HS-27A (cell line): ENCODE measurements at places on chromosomes 5 and 9.

GRCh38 chr5:61651195-61651594 is 319.1 kb downstream of the ZSWIM6 start:
- DNase-seq: no peak

DNA sequence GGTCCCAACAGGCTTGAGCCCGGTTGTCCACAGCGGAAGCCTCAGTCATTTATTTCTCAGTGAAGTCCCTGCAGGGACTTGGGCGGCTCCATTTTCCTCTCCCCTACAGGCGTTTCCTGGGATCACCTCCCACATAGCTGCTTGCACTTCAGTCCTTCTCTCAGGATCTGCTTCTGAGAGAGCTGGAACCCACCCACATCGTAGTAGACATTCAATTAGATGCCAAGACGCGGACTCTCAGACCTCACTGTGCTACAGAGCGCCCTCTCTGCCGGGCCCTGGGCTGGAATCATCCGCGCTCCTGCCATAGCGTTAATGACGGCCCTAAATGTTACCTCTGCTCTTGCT is 54.0 kb upstream of the ROR2 start:
- no peak for DNase-seq

DNA sequence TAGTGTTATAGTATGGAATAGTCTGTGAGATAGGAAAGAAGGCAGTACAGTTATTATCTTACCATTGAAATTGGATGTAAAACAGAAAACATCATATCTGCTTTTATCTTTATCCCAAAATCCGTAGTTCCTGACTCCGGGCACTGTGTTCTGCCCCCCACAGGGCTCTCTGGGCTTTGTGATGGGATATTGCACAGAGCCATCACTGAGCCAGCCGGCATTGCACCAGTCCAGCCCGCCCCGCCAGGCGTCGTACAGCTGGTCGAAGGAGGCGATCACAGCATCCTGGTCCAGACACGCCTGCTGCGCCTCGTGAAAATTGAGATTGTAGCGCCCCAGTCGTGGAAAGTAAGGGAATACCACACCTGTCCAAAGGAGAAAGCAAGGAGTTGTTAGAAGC is 76.4 kb downstream of the HAPLN1 start:
- DNase-seq: no peak

DNA sequence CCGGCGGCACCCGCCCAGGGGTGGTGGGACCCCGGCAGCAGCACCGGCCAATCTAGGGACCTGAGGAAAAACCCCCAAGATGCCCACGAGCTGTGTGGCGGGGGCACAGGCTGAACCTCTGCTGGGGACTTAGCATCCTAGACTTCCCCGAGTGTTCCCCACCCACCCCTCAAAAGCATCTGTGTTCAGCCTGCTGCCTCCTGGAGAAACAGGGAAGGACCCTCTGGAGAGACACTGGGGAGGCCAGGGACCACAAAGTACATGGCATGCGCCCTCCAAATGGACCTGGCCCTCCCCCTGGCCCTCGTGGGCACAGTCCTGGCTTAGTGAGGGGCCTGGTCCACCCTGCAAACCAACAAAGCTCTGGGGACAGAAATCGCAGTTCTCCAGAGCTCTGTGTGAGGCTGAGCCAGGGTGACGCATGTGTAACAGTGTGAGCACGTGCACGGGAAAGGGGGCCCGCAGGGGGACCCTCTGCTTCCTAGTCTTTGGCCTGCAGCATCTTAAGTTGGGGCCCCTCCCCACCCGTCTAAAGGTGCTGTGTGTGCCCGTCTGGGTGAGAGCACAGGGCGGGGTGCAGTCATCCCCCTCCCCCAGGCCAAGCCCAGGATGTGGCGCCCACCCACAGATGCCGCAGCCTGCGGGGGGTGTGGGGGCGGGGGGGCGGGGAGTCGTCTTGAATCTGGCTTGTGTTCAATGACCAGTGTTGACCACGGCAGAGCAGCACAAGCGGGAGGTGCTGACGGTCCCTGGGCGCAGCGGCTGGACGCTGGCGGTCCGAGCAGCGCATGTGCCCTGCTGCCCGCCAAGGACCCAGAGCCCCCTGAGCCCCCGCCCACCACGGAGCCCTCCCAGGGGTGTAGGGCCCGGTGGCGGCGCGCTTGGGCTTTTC is 672 bp upstream of the KCNT1 start:
- DNase-seq: no peak

DNA sequence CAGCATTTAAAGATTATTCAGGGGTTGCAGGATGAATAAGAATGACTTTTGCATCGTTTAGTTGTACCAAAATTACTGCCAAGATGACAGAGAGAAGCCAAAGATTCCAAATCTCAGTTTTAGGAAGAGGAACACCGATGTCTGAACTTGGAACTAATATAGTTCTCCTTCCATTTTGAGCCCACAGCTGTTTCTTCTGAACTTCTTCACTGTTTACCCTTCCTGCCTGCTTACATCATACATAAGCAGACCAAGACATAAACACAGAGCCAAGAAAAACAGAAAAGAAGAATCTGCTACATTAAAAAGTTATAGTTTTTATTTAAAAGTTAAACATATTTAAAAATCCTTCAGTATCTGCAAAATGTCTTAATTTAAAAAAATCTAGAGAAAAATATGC is 146.9 kb upstream of the RAPGEF1 start:
- DNase-seq: no peak

DNA sequence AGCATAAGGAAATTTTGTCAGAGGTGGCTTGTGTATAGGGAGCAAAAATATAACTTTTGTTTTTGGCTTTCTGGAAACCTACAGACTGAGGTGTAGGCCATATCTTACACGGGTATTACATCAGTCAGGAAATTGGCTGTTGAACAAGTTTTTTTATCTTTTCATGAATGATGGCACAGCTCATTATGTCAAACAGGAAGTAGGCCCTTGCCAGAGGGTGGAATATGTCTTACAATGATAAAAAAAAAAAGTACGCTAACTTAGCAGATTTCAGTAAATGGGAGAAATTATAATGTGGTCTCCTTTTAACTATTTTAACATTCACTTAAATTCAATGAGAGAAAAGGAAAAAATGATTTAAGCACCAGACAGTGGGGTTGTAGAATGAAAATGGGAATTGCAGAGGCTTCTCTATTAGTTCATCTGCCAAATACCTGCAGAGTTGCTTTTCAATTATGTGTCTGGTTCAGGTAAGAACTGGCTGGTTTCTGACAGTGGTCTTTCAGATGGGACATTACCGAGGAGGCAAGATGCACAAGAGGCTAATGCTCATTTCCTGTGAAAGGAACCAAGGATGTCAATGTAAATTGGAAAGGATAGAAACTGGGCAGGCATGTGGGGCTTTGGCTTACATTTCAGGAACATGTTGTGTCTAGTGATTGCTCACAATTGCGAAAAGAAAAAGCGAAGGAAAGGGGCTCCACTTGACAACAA is 169.9 kb downstream of the NNT start:
- no peak for DNase-seq

DNA sequence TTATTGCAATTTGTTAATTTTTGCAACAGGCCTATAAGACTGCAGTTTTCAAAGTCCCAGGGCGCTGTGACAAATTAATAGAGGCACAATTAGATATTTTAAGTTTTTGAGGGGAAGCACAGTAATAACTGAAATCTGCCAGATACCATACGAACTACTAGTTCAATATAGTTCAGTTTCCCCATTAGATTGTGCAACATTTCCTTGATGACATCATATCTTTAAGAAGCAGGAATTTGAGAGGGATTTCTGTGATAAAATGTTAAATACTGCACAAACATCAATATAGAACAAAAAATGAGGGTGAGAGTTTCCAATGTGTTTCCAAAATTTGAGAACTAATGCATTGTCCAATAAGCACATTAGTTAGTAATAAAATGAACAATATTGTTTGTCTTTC is 56.7 kb upstream of the GRIN3A start:
- DNase-seq: no peak

GRCh38 chr5:173530547-173530946 is 85.9 kb downstream of the BOD1 start:
- DNase-seq: no peak

DNA sequence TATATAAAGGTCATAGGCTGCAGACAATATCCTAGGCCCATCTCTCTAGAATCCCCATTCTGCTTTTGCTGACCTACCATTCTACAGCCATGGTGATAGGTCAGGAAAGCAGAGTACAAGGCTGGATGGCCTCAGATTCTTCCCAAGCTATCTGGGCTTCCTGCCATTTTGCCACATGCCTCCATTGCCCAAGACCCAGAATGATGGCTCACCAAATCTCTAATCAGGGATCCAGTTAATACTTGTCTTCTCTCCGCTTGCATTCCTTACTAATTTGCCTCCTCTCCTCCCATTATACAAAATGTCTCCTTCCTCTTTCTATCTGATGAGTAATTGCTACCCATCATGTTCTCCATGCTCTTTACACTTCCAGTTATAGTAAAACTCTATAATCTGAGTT is 22.7 kb upstream of the NDUFS4 start:
- DNase-seq: no peak

DNA sequence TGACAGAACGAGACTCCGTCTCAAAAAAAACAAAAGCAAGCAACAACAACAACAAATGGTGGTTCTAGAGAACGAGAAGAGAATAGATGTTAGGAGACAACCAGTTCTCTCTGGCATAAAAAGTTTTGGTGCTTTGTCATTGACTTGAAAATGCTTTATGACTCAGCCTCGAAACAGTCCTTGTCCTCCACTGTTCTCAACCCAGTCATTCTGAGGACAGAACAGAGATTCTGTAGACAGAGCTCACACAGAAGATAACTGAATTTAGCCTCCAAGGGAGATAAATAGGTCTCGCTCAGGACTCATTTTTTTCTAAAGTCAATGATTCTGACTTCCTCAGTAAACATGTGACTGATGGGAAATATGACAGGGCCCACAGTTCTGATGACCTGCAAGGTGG is 76.0 kb upstream of the FSTL4 start:
- no peak for DNase-seq

DNA sequence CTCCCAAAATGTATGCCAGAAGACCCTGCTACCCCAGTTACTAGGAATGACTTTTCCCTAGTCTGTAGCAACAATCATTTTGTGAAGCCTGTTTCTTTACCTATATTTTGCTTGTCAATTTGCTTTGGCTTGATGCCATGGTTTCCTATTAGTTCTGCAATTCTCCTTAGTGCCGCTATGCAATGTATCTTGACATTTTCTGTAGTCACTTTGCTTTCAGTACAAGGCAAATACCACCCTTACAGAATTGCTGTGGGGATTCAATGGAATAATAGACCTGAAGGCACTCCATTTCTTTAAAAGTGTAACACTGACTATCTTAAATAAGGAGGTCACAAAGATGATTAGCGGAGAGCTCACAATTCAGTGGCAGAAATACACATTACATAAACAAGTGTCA is 291.1 kb downstream of the NR2F1-AS1 start:
- DNase-seq: no peak

DNA sequence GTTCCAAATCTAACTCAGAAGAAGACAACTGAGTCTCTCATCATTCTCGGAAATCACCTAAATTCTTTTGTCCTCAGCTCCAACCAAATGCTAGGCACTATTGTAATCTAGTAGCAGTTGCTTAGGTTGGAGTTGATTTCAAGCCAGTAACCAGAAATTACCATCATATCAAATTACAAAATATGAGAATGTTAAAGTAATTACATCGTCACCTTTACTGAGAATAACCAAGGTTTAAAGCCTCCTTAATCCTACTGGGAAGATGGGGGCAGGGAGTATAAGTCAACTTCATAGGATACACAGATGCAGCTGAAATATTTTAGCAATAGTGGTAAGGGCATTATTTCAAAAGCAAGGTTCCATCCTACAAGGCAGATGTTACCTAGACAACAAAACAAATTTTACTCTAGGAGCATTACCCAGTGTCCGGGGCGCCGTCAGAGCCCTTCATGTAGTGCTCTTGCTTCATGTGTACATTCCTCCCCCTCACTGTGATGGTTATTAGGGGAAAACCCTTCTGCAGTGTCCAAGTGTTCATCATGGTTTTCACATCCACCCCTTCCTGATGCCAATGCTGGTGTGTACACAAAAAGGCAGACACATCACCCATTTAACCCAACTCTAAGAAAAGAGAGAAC is 19.5 kb downstream of the ERAP1 start:
- no peak for DNase-seq

DNA sequence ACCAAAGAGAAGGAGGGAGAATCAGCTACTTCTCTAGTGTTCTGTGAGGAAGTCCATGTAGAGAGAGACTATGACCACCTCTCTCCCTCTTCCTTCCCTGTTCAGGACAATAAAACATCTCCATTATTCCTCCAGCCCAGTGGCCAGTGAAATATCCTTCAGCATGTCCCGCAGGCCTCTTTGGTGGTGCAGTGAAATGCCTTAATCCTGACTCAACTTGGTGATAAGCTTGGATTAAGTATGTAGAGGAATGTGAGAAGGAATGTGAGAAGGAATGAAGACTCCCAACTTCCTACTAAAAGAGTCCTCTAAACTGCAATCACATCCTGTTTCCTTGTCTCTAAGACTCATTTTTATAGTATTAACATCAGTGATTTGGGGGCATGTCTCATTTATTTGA is 167.3 kb downstream of the TRPM3 start:
- peak; percentile 83 for DNase-seq

DNA sequence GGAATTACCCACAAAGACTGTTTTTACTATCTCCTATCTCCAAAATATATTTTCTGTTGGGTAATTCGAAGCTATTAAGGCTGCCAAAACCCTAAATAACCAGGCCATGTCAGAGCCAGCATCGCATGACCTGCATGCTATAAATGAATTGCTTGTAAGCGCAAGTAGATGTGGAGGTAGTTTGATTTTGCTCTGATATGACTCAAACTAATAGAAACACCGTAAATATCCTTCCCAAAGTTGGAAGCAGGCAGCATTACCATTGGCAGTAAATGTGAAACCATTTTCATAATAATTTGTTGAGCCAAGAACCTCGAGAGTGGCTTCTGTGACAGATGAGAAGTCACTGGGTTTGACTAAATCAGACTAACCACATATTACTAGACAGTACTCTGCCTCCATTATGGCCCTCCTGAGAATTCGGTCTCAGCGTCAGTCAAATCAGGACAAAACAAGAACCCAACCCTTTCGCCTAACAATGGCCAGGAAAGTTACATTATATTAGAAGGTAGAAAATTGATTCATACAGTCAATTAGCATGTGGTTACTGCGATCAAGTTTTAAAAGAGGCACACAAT is 289.8 kb downstream of the SPOCK1 start:
- DNase-seq: no peak

- no peak for DNase-seq
These were observed 127.2 kb downstream of the CTNND2 start for GRCh38 chr5:11777096-11777495.

GRCh38 chr5:1268056-1268455 is 26.8 kb downstream of the TERT start:
- DNase-seq: no peak

DNA sequence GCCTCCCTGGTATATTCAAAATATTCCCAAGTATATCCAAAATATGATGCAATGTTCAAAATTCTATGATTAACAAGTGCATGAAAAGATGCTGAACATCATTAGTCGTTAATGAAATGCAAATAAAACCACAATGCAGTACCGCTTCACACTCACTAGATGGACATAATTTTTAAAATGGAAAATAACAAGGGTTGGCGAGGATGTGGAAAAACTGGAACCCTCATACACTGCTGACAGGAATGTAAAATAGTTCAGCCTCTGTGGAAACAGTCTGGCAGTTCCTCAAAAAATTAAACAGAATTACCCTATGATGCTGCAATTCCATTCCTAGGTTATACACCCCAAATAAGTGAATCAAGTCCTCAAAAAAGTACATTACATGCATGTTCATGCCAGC is 36.1 kb upstream of the MYOT start:
- DNase-seq: no peak
